Immature natural killer cell (primary cell): ENCODE measurements at places on chromosomes 2 and 18.

- DNase-seq: peak; percentile 66
Measured at GRCh38 chr18:35355140-35355618, 11.0 kb upstream of the ZNF24 start.

DNA sequence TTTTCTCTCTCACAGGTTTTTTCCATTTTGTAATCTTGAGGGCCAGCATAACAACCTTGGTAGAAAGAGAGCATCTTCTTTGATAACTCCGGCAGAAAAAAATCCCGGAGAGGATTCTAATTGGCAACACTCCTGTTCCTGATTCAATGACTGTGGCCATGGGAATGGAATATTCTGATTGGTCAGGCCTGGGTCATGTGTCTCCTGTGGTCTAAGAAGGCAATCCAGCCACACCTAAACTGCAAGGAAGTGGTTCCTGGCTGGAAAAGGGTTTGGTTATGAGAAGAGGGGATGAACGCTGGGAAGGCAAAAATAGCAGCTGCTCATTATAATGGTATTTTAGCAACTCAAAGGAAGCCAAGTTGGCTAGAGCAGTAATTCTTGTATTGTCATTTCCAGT, 24.8 kb upstream of the ZNF638 start:
- DNase-seq: no peak

DNA sequence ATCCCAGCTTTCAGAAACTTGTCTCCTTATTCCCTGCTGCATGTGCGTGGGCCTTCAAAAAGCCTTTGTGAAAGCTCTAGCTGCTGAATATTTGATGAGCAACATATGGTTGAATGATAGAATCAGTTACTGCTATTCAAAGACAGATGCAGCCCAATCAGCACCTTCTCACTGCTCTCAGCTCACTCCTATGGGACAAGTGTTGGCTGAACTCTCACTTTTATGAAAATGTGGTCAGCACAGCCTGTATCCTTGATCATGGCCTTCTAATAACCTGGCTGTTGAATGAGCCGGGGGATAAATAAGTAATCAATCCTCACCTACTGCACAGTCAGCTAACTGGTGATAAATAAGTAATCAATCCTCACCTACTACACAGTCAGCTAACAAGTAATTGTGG, 103.2 kb downstream of the PIEZO2 start:
- no peak for DNase-seq

- DNase-seq: no peak
Measured at GRCh38 chr2:221422516-221423209, 149.4 kb downstream of the EPHA4 start.

- no peak for DNase-seq
Measured at GRCh38 chr2:47078541-47079482, 76.3 kb downstream of the STPG4 start.

DNA sequence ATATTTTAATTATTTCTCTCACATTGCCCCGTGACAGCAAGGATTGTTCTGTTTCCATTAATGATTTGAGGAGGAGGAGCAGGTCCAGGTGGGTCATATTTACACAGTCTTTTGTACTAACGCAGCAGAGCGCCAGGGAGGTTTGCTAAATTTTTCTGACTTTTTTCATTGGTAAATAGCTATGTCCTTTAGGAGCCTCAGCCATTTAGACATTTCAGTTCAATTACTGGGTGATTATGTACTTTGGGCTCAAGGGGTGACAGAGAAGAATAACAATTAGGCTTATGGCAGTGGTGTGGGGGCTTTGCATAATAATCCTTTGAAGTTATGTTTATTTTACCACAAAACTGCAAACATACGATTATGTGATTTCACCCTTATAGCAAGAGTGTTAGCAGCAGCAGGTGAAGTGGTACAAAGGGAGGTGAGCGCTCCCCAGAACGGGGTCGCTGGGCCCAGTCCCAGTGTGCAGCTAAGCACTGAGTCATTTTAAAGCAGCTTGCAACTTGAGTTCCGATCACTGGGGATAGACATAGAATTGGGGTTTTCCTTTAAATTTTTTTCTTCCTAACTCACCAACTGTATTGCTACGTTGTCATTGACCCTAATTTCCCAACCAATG, 80.3 kb downstream of the TSHZ1 start:
- no peak for DNase-seq

GRCh38 chr18:34048423-34048822, 176.3 kb downstream of the NOL4 start:
- DNase-seq: no peak

- no peak for DNase-seq
Measured at GRCh38 chr2:25711675-25712354, 38.4 kb upstream of the DTNB start.

DNA sequence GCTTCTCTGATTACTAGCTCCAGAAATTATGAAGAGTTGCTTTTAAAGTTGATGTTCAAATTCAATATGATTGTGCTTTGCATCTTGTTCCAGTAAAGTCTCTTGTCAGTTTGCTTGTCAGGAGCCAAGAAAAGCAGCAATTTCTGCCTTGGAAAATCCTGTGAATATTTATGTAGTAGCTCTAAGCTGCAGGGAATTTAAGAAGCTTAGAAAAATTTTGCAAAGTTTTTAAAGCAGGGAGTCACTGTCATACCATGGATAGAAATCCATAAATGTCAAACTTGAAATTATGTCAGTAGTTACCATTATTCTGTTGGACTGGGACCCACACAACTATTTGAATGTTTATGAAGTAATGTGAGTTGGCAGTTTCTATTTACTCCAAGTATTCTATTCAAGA, 169.3 kb downstream of the TMEM200C start:
- no peak for DNase-seq

DNA sequence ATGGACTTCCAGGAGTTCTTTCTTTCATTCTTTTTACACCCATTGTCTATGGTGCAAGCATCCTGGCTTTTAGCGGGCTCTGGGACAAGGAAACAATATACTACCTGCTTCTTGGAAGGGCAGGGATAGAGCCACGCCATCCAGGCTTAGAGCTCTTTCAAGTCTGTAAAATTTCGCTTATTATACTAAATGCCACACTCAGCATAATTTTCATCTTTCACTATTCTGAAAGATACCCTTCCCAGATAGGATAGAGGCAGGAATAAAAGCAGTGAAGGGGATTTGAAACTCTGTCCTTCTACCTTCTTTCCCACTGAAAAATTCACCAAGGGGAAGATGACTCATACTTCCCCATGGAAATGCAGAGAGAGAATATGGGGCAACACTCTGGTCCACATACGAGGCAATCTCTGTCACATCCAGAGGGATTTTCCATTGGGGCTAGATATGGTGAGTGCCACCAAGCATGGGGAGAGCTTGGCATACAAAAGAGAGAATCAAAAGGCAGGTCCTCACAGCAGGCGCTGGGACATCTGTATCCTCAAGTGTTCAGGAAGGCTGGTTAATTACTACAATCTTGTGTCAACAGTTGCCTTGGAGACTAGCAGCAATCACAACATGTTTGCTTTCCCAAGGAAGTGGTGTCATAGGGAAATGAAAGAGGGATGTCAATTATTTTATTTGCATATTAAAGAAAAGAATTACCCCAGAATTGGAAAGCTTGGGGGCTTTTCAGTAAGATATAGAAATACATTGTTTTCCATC, 127.6 kb downstream of the TDRD15 start:
- no peak for DNase-seq

DNA sequence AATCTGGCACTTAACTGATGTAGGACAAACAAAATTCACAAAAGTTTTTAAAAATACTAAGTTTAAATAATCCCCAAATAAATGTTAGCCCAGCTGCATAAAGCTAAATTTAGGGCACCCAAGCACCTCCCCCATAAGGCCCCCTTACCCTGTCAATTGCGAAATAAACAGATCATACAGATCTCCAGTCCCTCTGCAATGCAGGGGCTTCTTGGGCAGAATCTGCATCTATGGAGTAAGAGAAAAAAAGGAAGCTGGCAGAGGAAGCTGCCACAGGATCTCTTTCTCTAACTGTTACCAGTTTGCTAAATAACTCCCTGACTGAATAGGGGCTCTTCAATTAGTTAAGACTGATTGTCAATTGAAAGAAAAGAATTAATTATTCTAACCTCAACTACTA, 117.7 kb downstream of the MEMO1 start:
- DNase-seq: no peak

GRCh38 chr18:45008694-45009413, 328.2 kb downstream of the SETBP1 start:
- peak; percentile 12 for DNase-seq

DNA sequence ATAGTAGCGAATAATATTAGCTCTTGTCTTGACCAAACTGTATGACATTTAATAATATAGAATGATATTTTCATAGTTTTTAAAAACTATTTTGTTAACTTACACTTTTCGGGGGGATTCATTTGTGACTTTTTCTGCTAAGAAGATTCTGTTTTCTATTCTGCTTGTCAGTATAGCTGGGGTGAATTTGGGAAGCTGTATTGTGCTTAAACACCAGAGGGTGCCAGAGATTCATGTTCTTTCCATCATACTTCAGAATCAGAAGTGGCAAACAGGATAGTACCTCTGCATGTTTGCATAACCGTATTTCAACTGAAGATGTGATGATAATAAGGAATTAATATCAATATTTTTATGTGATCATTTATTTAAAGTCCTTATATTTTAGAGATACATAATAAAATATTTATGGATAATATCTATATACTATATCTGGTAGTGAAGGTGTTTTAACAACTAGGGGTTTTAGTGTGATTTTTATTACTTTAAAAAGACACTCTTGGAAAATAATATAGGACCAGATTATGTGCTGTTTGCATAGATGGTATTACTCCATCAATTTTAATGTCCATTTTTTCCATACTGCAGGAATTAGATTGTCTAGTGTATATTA, 81.0 kb downstream of the TAF4B start:
- DNase-seq: no peak

DNA sequence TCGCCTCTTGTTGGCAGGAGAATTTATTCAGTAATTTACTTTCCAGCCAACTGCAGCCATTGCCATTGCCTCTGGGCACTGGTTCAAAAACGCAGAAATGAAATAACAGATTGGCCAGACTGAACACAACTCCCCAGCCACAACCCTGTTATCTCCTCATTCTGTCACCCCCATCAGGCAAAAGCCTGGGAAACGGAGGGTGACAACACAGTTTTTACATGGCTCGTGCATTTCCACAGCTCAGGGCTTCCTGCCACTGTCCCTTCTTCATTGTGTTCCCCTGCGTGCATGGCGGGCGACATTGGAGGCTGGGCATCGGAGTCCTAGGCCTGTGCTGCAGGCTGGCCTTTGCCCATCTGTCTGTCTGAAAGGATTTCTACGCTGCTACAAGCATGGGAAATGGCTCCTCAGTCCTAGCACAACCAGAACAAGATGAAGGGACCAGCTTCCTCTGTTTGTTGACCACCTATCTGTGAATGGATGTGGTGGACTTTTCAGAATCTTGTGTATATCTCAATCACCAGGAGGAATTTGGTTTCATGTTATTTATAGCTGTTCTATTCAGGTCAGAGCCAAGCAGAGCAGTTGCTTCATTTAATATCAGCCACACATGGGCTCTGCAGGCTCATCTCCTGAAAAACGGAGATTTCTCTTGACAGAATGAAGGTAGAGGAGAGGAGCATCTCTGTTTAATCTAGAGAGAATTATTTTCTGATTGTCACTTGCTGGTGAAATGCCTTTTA, 107.0 kb downstream of the MGAT5 start:
- no peak for DNase-seq

DNA sequence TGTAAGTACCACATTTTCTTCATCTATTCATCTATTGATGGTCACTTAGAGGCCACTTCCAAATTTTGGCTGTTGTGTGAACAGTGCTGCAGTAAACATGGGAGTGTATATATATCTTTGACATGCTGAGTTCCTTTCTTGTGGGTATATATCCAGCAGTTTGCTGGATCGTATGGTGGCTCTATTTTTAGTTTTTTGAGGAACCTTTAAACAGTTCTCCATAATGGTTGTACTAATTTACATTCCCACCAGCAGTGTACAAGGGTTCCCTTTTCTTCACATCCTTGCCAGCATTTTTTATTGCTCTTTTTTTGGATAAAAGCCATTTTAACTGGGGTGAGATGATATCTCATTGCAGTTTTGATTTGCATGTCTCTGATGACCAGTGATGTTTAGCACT, 7.3 kb upstream of the ATP5MC3 start:
- no peak for DNase-seq

DNA sequence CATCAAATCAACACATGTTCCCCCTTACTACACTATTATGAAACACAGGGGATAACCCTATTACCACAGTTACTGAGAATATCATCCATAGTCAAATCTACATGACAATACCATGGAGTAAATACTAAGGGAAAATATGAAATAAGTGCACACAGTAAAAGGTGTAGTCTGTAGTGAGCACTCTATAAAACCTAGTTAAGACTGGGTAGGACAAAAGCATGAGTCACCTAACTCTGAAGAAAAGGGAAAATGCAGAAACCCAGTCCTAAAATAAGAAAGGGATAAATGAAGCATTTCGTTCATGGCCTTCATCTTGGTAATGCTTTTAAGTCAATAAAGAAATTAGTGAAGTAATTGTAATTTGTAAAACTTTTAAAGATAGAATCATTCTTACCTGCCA, 65.4 kb upstream of the ACVR2A start:
- DNase-seq: no peak

GRCh38 chr2:9228088-9228751, 21.6 kb downstream of the ASAP2 start:
- DNase-seq: no peak

- DNase-seq: peak; percentile 30
Measured at GRCh38 chr2:234493796-234494195, 3.1 kb downstream of the ARL4C start.

- no peak for DNase-seq
Measured at GRCh38 chr18:7452331-7452730, 114.8 kb upstream of the PTPRM start.
